ENCODE measurements at places on chromosomes 13 and 19.

- DNase-seq = no peak
These were observed 70.2 kb upstream of the ZDHHC20 start for GRCh38 chr13:21529146-21529893.

DNA sequence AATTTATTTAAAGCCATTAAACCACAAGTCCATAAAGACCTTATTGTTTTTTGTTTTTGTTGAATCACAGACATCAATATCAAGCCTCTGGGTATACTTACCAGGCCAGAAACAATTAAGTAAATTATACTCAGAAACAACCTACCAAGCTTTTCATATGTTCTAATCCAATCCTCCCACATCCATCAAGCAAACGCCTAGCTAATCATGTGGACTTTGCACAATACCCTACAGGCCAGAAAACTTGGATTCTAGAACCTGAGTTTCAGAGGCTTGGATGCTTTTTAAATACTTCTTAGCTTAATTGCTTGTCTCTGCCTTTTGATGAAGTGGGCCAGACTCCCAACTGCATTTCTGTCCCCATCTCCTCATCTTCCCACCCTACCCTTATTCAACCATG lies 39.9 kb downstream of the TGDS start:
- DNase-seq = no peak

- no peak for DNase-seq
These were observed 112.0 kb upstream of the OXGR1 start for GRCh38 chr13:97106323-97106722.

DNA sequence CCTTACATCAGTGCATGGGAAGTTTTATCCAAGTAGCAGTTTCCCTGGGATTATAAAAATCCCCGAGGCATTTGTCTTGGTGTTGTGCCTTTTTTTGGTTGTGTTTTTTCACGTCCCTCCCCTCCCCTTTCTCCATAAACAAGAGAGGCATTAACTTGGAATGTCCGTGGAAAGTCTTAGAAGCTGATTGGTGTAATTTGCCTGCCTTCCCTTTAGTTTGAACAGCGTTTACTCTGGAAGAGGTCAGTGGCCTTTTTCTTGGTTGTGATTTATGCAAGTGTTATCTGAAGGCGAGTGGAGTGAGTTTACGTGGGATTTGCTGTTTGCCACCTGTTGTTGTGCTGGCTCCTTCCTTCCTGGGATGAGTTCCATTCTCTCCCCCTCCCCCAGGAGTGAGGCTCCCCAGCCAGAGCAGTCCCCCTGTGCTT lies 7.2 kb downstream of the ACTN4 start:
- DNase-seq = no peak

DNA sequence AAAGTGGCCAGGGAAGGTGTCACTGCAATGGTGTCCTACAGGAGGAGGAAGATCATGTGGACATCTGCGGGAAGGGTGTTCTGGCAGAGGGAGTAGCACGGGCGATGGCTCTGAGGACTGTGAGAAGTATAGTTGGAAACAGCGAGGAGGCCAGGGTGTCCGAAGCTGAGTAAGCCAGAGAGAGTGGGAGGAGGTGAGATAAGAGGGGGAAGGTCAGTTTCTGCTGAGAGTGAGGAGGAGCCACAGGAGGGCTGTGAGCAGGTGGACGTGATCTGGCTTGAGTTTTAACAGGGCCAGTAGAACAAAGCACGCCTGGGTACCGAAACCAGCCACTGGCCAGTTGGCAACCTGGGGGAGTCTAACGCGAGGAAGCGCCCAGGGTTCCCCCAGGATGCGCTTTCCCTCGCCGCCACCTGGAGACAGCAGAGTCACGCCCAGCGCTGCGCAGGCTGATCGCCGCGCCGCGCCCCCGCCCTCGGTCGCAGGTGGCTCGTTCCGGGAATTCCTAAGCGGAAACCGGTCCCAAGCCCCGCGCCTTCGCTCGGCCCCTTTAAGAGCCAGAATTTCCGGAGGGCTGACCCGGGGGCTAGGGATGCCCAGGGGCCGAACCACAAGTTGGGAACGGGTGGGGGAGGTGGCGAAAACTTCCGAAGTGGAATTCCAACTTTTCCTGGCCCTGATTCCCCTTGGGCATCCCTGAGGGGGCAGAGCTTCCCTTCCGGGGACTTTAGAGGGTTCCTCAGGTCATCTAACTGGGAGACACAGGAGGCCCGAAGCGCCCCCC lies 1.1 kb upstream of the LSR start:
- no peak for DNase-seq

DNA sequence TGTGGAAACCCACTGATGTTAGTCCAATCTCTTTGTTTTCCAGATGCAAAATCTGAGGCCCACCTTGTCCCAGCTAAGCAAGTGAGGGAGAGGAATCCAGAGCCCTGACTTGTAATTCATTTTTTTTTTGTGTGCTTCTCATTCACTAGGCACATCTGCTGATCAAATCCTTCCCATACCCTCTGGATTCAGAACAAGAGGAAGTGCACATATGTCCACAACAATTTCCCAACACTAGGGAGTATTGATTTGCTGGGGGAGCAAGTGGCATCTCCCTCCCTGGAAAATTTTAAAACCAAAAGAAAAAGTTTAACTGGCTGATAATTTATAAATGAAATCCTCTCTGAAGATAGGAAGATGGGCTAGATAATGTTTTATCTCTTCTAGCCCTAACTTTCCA lies 94.6 kb upstream of the RFC3 start:
- DNase-seq = no peak

DNA sequence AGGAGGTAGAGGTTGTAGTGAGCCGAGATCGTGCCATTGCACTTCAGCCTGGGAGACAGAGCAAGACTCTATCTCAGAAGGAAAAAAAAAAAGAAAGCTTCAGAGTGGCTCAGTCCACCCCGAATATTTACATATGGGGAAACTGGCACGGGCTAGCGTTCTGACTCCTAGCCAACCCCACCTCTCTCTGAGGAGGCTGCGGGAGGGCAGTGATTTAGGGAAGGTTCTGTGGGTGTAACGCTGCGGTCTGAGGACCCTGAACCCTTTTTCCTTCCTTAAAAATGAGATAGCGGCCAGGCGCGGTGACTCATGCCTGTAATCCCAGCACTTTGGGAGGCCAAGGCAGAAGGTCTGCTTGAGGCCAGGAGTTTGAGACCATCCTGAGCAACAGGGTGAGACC lies 5.0 kb downstream of the LRRC25 start:
- no peak for DNase-seq

DNA sequence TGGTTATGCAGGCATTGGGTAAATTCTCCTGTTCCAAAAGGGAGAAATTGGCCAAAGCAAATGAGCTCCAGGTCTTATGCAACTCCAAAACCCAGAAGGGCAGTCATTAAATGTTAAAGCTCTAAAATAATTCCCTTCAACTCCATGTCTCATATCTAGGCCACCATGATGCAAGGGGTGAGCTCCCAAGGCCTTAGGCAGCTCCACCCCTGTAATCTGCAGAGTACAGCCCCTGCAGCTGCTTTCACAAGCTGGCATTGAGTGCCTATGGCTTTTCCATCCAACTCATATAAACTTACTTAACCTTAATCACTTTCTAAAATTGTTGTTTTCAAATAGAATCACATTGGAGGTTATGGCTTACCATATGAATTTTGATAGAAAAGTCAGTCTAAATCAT lies 44.7 kb upstream of the ZNF429 start:
- no peak for DNase-seq

DNA sequence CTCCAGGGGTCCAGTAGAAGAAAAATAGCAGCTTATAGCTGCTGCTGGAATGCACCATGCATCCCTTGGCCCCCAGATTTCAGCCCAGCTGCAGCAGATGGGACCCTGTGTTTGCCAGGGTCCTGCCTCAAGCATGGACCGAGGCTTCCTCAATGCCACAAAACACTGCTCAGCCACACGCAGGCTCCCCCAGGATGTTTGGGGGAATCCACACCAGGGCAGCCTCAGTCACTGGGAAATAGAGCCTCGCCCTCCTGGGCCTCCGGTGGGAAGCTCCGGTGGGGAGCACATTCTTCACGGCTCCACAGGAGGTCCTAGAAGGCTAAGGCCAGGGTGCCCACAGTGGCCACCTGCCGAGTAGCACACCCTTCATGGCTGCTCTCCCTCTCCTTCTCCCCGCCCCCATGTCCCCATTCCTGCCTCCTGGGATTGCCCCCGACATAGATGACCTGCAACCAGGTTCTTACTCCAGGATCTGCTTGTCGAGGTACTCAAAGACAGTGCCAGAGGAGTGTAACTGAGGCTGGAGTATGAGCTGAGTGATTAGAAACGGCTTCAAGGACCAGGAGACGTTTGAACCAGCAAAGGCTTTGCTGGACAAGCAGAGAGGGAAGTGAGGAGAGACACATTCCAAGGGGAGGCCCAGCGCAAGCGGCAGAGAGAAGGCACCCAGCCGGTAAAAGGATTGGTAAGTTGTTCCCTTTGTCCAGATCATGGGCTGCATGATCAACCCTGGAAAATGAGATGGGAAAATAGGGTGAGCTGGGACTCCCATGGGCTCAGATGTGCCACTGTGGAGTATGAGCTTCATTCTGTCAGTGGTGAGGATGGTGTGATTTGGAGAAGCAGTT lies 110.7 kb upstream of the UQCRFS1 start:
- DNase-seq = no peak

GRCh38 chr19:21498651-21499050 lies 6.8 kb upstream of the ZNF429 start:
- no peak for DNase-seq

DNA sequence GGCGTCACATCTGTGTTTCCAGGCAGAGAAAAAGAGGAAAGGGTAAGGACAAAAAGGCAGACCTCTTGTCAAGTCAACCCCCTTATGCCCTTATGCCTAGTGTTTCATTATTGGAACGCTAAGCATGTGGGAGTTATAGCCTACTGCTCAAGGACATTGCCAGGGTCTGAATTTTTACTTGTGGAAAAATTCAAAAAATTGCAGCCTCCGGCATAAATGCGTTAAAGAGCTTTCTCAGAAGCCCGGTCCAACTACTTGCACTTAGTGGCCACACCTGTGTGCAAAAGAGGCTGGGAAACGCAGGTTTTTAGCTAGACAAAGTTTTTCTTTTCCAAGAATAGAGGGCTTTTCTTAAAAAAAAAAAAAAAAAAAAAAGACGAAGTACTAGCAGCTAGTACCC lies 139.8 kb downstream of the DPF1 start:
- DNase-seq = no peak

Data from NCI-H524 treated with DMSO at 0.1 percent for 48 hours (cell line).